ENCODE measurements at places on chromosomes 6 and 20. TPM values are rescaled to one million over a fixed set of nuclear protein-coding genes. Genes with fewer than 3 reads are reported as not detected.
A peak's percentile ranks its signal among the peaks of the same experiment; 100 is the strongest.

DNA sequence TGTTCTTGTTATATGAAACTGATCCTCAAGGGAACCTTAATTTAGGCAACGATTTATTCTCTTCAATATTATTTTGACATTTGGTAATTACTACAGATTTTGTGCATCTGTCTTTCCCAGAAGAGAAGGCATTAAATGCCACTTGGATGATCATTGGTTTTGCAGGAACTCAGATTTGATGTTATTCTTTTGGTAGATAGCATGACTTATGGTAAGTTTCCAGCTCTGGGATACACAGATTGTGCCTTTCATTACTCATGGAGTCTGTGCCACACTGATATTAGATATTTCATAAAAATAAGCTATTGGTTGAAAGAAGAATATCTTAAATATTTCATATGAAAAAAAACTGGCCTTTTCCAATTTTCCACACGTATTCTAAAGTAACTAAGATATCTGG lies 120.1 kb downstream of the AIG1 start:
- no peak for DNase-seq

DNA sequence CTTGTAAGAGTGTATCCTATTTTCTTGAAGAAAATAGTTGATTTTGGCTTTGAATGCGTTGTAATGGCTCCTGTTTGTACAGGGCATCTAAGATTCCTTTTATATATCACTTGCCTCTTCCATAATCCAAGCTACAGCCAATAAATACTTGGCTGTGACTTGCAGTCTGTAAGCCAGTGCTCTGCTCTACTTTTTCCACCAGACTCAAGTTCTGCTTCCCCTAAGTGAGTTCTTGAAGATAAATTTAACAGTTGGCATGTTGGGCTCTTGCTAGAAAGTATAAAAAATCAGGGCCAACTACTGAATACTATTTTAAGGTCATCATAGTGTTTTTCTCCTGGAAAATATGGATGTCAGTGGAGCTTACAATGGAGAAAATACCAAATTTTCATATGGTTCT lies 36.5 kb upstream of the SCGN start:
- no peak for DNase-seq

- DNase-seq, result no peak
Measured at GRCh38 chr20:19026121-19026878, 186.1 kb upstream of the SLC24A3 start.

- peak; percentile 44 for DNase-seq
Measured at GRCh38 chr6:167699141-167699931, 127.4 kb upstream of the AFDN start.

GRCh38 chr6:15283986-15284361 lies 38.1 kb downstream of the JARID2 start:
- DNase-seq, result no peak

DNA sequence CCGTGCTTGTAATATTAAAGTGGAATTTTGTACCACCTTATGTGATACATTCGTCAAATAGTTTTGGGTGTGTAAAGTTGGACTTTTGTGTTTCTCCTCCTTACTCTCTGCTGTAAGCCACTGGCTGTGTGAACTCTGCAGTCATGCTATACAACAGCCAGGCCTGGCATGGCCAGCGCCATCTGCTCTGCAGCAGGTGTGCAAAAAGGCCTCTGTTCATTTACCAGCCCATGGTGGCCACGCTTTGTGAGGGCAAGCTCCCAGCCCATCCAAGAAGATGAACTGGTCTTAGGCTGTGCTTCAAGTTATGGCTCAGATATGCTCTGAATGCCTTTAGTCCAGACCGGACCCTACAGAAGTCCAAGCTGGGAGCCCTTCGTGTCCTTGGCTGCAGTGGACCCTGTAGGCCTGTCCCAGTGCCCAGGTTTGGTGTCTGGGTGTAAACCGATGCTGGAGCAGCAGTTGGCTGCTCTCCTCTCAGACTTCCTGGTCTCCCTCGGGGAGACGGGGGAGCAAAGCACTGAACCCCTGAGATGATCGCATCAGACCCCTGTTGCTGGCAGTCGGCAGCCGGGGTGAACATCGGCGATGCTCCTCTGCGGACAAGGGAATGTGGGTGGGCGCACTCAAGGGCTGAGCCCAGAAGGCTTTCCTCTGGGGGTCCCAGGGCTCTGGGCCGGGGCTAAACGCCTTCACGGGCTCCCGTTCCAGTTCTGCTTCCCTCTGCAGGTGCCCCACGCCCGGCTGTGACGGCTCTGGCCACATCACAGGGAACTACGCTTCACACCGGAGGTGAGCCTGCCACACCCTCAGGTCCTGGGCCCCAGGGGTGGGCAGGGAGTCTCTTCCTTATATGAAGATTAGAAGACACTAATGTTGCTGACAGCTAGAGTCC lies 28.6 kb upstream of the PCMTD2 start:
- DNase-seq, result no peak

- no peak for DNase-seq
Measured at GRCh38 chr6:159595173-159595572, 97.9 kb downstream of the SOD2 start.

- DNase-seq, result no peak
Measured at GRCh38 chr6:157946865-157947532, 34.7 kb upstream of the SYNJ2 start.

WTAP gene
- 67.3 TPM for total RNA-seq

ABHD16B gene
- not detected for total RNA-seq

NKAPL gene
- total RNA-seq, result 0.99 TPM

DNA sequence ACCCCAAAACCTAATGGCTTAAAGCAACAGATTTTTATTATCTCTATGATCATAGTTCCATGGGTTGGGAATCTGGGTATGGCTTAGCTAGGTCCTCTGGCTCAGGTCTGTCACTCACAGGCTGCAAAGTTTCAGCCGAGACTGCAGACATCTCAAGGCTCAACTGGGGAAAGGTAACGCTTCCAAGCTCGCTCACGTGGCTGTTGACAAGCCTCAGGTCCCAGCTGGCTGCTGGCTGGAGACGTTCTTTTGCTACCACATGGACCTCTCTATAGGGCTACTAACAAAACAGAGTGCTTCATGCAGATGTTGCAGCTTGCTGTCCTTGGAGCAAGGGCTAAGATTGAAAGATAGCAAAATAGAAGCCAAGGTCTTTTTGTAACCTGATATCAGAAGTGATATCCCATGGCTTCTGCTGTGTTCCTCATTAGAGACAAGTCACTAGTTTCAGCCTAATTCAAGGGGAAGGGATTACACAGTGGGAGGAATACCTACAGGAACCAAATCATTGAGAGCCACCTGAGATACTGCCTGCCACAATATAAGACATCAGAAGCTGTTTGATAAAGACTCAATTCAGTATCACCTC lies 6.6 kb downstream of the HTR1E start:
- no peak for DNase-seq

- DNase-seq, result no peak
Measured at GRCh38 chr6:90343576-90343975, 46.9 kb upstream of the BACH2 start.

DNA sequence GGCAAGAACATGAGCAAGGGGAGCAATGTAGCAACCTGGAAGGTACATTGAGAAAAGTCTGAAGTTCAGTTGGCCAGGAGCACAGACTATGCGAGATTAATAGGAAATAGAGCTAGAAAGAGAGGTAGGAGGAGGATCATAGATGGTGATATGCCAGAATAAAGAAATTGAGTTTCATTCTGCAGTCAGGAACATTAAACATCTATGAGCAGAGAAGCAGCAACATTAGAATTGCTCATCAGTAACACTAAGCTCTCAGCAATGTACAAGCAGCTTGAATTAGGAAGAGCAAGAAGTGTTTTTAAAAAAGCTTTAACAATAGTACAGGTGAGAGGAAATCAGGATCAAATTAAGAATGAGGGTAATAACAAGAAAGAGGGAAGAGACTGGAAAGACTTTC lies 467.9 kb downstream of the PHF3 start:
- no peak for DNase-seq

ARMC2 gene
- total RNA-seq, result 1.0 TPM

- DNase-seq, result no peak
Measured at GRCh38 chr20:62027116-62027515, 38.6 kb downstream of the TAF4 start.

- DNase-seq, result no peak
Measured at GRCh38 chr6:10424040-10424439, 9.2 kb upstream of the TFAP2A start.

NMBR gene
- not detected for total RNA-seq

- no peak for DNase-seq
Measured at GRCh38 chr20:32804022-32804715, 15.6 kb upstream of the MAPRE1 start.

DNA sequence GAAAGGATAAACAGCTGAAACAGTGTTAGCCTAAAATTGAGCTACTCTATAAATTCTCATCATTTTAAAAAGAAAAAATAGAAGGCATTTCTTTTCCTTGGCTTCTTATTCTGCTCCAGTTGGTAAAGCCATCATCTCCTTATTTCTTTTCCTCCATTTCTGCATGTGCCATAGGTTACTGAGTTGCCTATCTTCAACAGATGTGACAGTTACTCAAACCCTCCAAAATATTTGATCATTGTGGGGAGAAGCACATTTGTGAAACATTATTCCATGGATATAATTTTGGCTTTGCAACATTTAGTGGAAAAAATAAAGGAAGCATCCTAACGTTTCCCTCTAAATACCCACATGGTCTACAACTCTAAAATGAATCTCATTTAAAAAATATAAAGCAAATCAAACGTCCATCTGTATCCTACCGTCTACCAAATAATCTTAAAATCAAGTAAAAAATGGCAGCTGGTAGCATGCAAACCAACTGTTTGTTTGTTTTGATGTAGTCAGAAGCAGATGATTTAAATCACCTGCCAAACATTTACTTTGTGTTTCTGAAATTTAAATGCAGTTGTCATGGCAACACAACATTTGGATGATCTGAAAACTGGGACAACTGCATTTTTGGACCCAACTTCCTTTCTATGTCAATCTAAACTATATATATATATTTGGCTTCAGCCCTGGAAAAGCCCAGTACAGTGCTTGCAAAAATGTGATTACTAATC lies 16.8 kb upstream of the SNX9 start:
- DNase-seq, result no peak

DNA sequence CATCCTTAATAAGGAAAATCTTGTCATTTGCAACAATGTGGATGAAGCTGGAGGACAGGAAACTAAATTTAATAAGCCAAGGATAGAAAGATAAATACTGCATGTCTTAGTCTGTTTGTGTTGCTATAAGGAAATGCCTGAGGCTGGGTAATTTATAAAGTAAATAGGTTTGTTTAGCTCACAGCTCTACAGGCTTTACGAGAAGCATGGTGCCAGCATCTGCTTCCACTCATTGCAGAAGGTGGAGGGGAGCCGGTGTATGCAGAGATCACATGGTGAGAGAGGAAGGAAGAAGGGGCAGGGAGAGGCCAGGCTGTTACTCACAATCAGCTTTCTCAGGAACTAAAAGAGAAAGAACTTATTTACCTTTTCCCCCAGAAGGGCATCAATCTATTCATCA lies 118.9 kb upstream of the SMLR1 start:
- no peak for DNase-seq

DNA sequence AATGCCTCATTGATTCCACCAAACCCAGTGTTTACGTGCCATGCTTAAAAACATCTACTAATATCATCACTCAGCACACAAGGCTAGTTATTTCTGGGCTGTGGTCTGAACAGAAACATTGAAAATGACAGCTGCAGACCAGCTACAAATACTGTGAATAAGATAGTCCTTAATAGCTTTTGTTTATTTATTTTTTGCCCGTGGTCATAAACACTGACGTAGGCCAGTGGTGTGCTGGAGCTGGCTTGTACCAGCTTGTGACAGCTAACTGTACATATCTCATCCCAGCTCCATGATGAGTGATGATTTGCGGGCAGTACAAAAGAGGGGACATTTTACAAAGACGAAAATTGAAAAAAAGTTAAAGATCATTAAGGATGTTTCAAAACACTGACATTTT lies 1057.0 kb downstream of the EPHA7 start:
- DNase-seq, result no peak

DNA sequence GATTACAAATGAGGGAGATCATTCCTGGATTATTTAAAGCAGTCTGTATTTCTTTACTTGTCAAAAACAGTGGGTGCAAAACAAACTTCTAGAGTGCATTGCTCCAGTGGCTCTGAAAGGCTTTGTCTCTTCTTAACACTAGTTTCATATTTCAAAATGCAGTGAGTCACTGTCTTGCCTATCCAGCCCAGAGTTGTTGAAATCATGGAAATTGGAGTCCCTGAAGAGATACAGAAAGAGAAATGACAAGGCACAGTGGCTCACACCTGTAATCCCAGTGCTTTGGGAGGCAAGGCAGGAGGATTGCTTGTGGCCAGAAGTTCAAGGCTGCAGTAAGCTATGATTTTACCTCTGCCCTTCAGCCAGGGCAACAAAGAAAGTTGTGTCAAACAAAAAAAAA lies 11.3 kb downstream of the SLC2A12 start:
- no peak for DNase-seq

MMP24 gene
- total RNA-seq, result 6.5 TPM

GRCh38 chr6:44682987-44683779 lies 295.7 kb downstream of the CDC5L start:
- no peak for DNase-seq

MARCKS gene
- total RNA-seq, result 325 TPM
